LNCaP clone FGC (cell line): ENCODE measurements at places on chromosomes 7 and 10.

- DNase-seq: no peak
These were observed 11.1 kb downstream of the PKD1L1 start for GRCh38 chr7:47937065-47937687.

- DNase-seq: no peak
These were observed 90.7 kb upstream of the TMEM26 start for GRCh38 chr10:61543831-61544230.

GRCh38 chr10:11663763-11664555, 52.5 kb upstream of the USP6NL start:
- no peak for DNase-seq

DNA sequence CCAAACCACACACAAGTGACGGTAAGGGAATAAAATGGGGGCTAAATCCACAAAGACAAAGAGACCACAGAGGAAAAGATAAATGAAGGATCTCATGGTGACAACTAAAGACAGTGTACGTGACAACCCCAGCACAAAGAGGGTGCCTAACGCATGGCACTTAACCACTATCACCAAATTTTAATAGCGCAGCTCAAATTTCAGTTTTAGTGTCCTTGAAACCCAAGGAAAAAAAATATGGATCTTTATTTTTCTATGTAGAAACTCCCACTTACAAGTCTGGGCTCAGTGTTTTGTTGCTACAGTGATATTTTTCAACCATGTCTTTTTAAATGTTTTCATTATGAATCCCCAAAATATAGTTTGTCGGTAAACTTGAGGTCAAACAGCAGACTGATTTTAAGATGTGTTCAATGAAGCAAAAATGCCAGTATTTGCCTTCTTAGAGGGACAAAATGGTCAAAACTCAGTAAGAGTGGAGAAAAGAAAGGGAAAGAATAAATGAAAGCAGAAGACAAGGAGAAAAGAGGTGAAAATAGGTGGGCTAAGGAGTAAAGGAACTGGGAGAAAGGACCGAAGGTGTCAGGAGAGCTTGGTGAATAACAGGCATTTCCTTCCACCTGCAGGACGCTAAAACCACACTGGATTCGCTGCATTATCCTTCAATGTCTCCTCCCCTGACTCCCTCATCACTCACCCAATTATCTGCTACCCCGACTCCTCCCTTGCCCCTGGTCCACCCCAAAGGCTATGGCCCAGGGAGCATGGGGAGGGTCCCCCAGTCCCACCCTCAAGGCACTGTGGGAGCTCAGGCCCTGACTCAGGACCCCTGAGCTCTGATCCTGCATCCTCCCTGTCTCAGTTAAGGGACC, 3.5 kb downstream of the ASB13 start:
- DNase-seq: no peak

- DNase-seq: no peak
These were observed 16.6 kb upstream of the WDFY4 start for GRCh38 chr10:48667960-48668590.
